HCEC 1CT (cell line): ENCODE measurements at places on chromosomes 7 and 10.

DNA sequence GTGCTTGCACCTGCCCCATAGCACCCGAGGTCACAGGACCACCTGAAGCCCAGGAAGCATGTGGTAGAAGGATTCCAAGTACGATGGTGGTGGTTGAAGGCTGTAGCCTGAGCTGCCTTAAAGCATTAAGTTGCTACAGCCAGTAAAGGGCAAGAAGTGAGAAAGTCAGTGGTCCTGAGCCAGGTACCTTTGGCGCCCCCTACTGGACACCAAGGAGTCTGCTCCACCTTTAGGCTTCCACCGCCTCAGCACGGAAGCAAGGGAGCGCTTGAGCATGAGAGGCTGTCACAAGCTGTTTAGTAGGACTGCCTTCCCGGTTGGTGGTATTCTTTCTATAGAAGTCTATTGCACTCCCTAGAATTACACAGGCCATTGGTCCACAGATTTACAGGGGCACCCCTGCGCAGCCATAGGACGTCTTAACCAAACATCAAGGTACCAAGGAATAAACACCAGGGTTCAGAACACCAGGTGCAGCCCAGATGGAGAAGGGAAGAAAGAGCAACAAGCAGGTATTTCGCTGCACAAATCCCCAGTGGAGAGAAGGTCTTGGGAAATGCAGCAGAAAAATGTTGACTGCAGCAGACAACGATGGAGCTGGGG is 2.2 kb downstream of the CRTAC1 start:
- DNase-seq, result peak; percentile 49

GRCh38 chr7:2043316-2044039 is 189.3 kb downstream of the MAD1L1 start:
- no peak for DNase-seq

DNA sequence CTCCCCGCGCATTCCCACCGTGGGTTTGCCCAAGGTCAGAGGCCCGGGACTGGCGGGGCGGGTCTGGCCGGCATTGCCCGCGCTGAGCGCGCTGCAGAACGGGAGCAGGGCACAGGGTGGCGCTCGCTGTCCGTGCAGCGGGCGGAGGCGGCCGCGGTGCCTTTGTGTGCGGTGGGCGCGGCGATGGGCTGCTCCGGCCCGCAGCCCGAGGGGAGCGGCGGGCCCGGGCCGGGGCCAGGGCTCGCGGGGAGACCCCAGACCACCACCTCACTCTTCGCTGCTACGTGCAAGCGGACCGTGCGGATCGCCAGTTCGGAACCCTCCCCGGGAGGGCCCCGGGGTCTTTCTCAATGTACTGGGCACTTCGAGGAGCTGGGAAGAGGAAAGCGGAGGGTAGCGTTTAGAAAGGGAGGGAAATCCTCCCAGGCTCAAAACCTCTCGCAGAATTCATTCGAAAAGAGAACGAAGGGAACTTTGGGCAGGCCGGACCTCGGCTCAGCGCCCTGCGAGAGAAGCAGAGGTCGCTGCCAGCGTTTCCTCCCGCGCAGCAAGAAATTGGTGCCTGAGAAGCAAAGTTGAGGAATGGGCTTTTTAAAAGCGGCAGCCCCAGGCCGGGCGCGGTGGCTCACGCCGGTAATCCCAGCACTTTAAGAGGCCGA is 8.5 kb downstream of the SP8 start:
- no peak for DNase-seq

DNA sequence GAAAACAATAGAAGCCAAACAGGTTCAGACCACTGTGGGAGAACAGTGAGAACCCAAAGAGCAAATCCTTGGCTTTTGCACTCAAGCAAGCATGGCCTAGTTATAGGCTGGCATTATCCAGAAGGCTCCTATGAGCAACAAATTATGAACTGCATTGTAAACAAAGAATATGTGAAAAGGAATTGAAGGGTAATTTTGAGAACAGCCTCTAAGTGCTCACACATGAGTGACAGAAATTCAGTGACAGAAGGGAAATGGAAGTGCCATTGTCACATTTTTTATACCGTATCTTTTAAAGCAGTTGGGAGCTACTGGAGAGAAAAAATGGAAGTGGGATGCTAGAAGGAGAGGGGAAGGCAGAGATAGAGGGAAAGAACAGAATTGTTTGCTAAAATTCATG is 114.2 kb downstream of the MACC1 start:
- DNase-seq, result no peak

DNA sequence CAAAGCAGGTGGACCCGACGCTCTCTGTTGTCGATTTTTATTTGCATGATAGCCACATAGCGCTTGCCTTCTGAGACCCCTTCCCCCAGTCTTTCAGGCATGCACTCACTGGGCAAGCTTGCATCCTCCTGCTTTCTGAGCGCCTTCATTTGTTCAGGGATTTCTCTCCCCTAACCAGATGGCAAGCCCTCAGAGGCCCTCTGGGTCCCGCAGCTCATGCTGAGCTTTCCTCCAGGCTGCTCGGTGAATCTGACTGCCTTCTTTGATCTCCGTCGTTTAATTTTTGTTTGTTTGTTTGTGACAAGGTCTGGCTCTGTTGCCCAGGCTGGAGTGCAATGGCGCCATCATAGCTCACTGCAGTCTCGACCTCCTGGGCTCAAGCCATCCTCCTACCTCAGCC is 58.8 kb downstream of the ITIH5 start:
- DNase-seq, result no peak

- DNase-seq, result no peak
These were observed 34.0 kb downstream of the CYTH3 start for GRCh38 chr7:6238309-6238925.

DNA sequence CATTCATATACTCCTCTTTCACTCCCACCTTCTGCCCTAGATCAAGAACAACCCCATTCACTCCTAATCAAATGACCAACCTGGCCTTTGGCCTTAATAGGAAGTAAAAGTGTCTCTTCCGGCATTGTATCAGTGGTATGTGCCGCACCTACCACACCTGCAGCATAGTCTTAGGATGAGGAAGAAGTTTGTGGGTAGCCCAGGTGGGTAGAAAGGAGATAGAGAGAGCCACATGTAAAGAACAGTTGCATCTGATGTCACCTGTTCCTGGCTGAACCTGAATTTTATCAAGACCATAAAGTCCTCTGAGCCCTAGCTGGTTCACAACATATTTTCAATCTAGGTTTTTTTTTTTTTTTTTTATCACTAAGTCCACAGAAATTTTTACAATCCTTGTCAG is 55.5 kb upstream of the PTPN12 start:
- no peak for DNase-seq

GRCh38 chr7:71354716-71355115 is 222.8 kb downstream of the GALNT17 start:
- DNase-seq, result no peak

DNA sequence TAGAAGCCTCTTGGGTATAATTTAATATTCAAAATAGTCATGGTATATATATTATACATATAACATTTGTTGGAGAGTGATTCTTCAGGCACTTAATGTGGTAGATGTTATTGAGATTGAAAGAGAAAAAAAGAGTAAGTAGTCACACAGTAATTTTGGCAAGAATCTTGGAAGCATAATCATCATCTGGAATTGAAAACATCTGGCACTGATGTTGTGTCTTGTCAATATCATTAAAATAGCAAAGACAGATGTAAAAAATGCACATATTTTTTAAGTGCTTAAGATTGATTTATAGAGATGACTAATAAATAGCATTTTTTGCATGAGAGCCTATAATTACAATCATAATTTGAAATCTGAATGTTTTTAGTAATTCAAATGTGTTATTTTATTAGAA is 9.5 kb downstream of the SEMA3D start:
- peak; percentile 39 for DNase-seq
